ENCODE measurements at places on chromosomes 1 and 21.

- no peak for DNase-seq
Measured at GRCh38 chr1:31022259-31022658, 43.3 kb downstream of the PUM1 start.

- no peak for DNase-seq
Measured at GRCh38 chr1:65407877-65408276, 12.6 kb upstream of the LEPR start.

DNA sequence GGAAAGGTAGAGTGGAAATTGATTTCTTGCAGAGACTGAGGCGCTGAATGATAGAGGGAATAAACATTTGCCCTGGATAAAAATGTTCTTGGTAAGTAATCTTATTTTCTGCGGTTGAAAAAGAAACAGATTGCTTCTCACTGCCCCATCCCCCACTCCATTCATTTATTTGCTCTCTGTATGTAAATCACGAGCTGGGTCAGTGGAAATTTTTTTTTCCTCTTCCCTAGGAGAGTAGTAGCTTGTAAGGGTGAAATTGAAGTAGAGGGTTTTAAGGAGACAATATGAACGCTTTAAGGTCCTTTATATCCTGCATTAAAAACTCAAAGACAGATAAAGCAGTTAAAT is 1.4 kb upstream of the BRINP3 start:
- DNase-seq = peak; percentile 5

GRCh38 chr1:165259706-165260428 is 96.6 kb downstream of the LMX1A start:
- DNase-seq = no peak

GRCh38 chr1:89309828-89310227 is 37.2 kb upstream of the GBP5 start:
- DNase-seq = no peak

GRCh38 chr1:81654147-81654546 is 146.6 kb upstream of the ADGRL2 start:
- DNase-seq = no peak
